Stimulated activated CD8-positive, alpha-beta memory T cell treated with anti-CD3 and anti-CD28 coated beads, Interleukin-2, amount 100 ng/mL, for 48 hours (primary cell): ENCODE measurements at places on chromosomes 16 and 17.

GRCh38 chr17:17636272-17636885 lies 44.9 kb upstream of the PEMT start:
- DNase-seq, result no peak

GRCh38 chr16:83700918-83701317 lies 106.9 kb upstream of the HSBP1 start:
- no peak for DNase-seq

DNA sequence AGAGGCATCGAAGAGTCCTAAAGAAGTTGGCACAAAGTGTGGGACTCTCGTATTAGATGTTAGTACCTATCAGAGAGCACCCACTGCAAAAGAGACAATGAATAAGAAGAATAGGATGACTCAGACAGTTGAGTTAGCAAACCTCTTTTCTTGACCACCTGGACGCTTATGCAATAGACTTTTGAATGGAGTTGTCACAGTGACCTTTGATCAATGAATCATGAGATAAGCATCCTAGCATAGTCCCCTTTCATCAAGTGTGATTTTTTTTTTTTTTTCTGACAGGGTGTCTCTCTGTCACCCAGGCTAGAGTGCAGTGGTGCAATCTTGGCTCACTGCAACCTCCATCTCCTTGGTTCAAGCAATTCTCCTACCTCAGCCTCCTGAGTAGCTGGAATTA lies 1417.9 kb upstream of the GOT2 start:
- no peak for DNase-seq

DNA sequence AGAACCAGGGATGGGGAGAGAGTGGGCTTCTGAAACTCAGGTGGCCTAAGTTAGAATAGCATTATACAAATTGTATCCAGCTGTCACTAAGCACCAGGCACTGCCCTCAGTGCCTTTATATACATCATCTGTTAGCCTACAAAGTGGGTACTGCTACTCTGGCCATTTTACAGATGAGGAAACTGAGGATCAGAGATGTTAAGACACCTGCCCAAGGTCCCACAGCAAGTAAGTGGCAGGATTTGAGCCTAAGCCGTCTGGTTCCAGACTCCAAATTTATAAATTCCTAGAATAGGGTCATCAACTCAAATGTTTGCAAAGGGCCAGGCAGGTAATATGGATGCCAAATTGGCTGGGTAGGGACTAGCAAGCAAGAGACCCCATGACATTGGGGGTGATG lies 2.3 kb downstream of the ORAI3 start:
- DNase-seq, result no peak

DNA sequence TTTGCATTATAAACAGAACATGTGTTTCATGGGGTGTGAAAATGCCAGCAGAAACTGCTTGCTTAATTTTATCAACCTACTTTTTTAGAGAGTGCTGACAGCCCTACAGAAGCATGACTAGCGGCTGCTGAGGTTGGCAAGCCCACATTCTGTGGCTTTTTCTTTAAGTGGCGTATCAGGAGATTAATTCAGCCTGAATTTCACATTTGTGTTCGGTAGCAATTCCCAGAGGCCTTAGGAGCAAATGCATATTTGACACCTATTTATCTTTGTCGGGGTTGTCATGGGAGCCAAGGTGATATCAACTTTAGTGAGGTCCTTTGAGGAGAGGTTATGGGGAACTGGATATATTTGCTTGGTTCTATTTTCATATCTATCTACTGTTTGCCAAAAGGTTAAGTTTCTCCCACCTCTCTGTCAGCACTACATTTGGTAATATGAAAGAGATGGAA lies 140.9 kb downstream of the KCNJ2 start:
- DNase-seq, result no peak

- DNase-seq, result no peak
Observed at GRCh38 chr16:24027466-24027865, 191.7 kb downstream of the PRKCB start.

- DNase-seq, result no peak
Observed at GRCh38 chr16:8989099-8989878, 25.6 kb upstream of the USP7 start.

DNA sequence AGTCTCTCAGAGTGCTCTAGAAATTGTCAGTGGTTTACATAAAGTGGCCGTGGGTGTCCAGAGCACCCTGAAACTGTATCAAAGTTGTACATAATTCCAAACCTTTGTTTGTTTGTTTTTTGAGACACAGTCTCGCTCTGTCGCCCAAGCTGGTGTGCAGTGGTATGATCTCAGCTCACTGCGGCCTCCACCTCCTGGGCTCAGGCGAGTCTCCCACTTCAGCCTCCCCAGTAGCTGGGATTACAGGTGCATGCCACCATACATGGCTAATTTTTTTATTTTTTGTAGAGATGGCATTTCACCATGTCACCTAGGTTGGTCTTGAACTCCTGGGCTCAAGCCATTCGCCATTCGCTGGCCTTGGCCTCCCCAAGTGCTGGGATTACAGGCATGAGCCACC lies 24.3 kb upstream of the ADGRG1 start:
- no peak for DNase-seq

- no peak for DNase-seq
Observed at GRCh38 chr16:64919929-64920607, 201.8 kb downstream of the CDH11 start.

- no peak for DNase-seq
Observed at GRCh38 chr17:47776330-47777197, 43.5 kb downstream of the TBX21 start.

DNA sequence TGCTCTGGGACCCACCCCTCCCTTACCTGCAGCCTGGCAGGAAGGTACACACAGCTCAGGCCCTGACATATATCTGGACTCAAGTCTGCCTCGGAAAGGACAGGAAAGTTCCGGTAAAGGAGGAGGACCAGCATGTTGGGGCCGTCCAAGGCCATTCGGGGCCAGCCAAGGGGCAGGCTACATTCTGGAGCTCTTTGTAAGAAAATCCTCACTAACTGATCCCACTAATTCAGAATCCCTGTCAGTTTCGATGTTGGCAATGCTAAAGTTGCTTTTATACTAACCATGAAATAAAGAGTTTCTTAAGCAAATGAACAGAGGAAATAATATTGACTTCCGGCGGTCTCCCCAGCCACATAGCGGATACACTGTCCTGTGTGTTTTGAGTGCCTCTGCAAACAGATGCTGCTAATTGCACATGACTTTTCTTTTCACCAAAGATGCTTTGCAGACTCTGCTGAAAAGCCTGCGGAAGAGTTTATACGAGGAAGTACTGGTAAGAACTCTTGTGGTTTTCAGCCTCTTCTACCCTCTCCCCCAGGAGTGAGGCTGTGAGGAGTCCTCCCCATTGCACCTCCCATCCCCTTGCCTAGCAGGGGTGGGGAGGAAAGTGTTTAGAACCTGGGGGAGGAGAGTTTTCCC lies 54.8 kb downstream of the PLXDC1 start:
- no peak for DNase-seq

DNA sequence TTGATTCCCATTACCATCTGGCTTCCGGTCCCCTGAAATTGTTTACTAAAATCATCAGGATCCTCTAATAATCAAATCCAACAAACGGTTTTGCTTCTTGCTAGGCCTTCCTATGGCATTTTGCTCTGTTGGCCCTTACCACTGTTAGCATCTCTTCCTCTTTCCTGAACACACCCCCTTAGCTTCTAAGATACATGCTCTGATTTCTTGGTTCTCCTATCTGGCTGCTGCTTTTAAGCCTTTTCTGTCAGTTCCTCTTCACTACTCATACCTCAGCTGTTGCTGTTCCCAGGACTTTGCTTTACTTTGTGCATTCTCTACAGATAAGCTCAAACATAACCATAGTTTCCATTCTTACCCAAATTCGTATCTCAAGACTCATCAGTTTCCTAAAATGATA lies 11.4 kb downstream of the CAPNS2 start:
- DNase-seq, result no peak

- no peak for DNase-seq
Observed at GRCh38 chr17:75694536-75694935, 26.7 kb upstream of the ITGB4 start.

GRCh38 chr16:49365711-49366509 lies 7.7 kb upstream of the C16orf78 start:
- DNase-seq, result no peak
